ENCODE measurements at places on chromosomes 2 and 18. TPM values are rescaled to one million over a fixed set of nuclear protein-coding genes. Genes with fewer than 3 reads are reported as not detected.

- no peak for DNase-seq
Measured at GRCh38 chr18:49224738-49225137, 235.7 kb downstream of the DYM start.

DNA sequence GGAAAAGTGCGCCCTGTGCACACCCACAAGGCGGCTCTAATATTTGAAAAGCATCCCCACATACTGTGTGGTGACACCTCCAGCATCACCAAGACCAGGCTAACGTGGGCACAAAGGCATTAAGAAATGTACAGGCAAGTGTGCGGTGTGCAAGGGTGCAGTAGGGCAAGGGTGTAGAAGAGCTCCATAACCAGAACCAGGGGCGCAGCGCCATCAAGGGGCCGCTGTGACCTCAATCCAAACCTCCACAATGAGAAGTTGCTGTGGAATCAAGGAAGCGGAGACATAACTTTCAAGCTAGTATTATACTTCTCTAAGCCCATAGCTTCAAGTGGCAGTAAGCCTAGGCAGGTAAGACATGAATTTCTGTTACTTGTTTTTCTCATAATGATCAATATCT, 13.0 kb downstream of the L3MBTL4 start:
- no peak for DNase-seq

DNA sequence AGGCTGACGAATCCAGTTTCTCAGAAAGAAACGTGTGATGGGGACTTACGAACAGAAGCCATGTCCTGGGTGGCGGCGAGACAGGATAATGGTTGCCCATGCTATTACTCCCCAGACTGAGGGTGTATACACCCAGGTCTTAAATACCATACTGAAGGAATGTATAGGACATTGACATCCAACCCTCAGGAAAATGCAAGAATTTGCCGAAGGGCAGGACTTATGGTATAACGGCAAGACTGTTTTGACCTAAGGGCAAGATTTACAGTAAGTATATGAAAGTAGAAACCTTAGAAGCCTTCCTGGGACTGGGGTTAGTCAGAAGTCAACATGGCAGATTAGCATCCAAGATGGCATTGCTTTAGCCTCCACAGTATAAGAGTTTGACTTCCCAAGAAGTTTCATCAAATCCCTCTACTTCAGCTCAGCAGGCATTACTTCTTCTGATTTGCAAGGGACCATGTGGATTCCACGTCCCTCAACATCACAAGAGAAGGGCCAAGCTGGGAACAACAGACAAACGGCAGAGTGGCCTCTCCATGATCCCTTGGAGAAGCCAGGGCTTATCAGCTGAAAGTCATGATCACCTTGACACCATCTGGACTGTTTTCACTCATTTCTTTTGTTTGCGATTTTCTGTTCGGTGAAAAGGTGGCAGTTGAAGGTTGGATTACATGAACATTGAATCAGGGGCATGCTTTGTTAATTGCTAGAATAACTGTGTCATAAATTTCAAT, 21.1 kb downstream of the ST3GAL5 start:
- DNase-seq = no peak

GPR155 gene
- polyA plus RNA-seq = 8.5 TPM

GDF7 gene
- polyA plus RNA-seq = 3.2 TPM

DNA sequence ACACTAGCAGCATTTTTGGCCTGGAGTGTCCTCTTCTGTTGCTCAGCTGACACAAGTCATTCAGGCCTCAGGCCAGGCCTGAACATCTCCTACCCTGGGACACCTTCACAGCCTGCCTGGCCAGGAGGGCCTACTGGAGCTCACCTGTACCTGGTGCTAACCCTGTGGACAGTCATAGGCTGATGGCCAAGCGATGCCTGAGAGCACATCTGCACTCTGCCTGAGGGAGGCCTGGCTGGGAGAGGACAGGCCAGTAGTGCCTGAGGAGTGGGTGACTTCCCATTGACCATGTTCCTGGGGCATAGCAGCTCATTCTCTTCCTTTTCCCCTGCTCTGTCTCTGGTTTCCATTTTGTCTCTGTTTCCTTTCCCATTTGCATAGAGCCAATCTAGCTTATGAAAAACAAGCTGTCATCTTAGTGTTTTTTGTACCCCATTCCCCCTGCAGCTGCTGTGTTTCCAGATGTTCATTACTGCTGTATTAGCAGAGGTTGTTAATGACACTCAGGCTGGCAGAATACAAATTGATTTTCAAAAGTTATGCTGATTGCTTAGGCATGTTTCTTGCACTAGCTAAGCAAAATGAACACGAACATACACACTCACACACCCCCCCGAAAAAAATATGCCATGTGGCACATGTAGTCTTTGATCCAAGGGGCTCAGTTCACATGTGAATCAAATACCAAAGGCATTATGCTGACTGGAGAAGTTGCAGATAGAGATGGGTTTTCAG, 149.7 kb upstream of the HS6ST1 start:
- no peak for DNase-seq

ERFE gene
- polyA plus RNA-seq = 4.9 TPM

DNA sequence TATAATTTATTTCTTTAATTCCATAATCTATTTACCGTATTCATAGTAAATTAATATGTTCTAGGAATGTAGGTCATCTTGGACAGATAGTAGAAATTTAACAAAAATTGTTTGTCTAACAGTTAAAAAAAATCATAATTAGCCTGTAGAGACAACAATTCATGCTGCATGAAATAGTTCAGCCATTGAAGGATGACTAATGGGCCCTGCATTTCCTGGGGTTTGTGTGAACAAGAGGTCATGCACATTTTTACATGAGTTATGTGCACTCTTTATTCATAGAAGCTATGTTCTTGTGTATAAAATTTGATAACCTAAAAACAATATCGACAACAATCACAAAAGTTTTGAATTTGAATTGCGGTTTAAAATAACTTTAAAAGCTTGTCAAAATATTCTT, 1663.6 kb downstream of the SUCLG1 start:
- no peak for DNase-seq

- DNase-seq = no peak
Measured at GRCh38 chr2:219560037-219560892, 11.1 kb downstream of the OBSL1 start.

WDR7 gene
- polyA plus RNA-seq = 13.0 TPM

ABCB11 gene
- polyA plus RNA-seq = 0.13 TPM

GALNT5 gene
- polyA plus RNA-seq = 0.43 TPM

GRCh38 chr2:126891681-126892500, 6.8 kb upstream of the TEX51 start:
- no peak for DNase-seq

DNA sequence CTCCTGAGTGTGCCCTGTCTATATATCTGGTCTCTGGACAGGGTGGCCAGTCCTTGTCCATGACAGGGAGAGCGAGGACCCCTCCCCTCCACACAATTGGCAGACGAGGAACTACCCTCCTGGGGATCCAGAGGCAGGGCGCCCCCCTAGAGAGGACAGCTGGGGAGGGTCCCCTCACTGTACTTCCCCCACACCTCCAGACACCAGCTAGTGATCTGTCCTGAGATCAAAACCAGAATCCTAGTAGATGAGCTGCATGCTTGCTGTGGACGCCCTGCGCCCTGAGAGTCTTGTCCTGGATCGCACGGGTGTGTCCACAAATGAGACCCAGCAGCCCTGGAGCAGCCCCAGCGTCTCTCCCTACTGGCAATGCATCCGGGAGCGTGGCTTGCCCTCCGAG, 83.4 kb upstream of the PXDN start:
- no peak for DNase-seq

GRCh38 chr18:79506191-79507075, 110.7 kb downstream of the NFATC1 start:
- DNase-seq = no peak

AMER3 gene
- 0.07 TPM for polyA plus RNA-seq

- DNase-seq = no peak
Measured at GRCh38 chr18:47507651-47508050, 256.2 kb upstream of the SKOR2 start.

- DNase-seq = no peak
Measured at GRCh38 chr18:4510711-4511110, 55.6 kb upstream of the DLGAP1 start.

PTPN4 gene
- 22.2 TPM for polyA plus RNA-seq

DNA sequence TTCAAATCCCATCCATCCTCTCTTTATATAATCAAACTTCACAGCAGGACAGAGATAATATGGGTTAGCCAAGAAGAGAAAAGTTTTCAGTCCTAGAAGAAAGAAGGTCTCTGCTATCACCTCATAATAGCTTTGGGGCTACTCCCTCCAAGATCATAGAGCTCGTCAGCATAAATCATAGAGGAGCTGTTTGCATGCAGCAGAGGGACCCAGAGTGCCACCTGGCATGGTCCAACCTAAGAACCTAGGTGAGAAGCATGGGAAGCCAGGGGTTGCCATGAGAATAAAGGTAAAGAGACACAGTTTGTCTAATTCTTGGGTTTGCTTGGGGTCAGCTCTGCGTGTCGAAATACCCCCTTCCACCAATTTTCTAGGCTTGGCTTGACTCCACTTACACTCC, 87.1 kb upstream of the CYP1B1 start:
- no peak for DNase-seq
